ENCODE measurements at places on chromosomes 4 and X.
A peak's percentile ranks its signal among the peaks of the same experiment; 100 is the strongest.

DNA sequence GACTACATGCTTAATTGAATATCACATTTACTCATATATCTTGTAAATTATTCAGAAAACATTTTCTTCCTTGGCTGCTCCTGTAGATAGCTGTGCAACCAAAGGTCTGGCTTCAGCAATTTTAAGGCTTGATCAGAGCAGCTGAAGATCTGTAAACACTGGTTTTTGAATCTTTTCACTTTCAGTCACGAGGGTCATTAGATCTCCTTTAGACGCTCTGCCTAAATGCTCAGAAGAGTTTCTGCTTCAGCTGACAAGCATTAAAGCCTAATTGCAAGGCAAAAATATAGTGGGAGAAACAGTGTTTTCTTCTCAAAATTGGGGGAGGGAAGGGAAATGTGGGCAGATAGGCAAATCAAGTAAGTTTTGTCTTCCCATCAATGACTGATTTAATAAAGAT is 25.7 kb downstream of the TRPC5 start:
- DNase-seq: no peak

DNA sequence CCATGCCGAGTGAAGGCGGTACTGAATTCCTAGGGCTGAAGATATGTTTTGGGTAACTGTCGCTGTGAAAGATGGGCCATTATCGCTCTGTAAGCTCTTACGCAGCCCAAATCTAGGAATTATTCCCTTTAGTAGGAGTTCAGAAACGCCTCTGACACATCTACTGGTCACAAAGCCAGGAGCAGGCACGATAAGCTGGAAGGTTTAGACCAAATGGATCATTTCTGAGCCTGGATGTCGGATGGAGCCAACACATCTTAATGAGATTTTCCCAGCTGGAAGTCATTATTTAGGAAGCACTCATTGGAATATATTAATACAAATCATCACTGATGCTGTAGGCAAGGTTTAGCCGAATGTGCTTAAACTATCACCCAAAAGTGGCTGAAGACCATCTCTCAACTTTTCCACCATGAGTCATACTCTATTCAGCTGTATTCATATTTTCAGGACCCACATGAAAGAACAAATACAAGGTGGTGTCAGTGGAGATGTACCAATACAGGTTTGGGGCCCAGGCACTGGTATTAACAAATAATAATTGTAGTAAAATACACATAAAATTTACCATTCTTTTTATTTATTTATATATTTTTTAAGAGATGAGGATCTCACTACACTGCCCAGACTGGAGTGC is 34.2 kb upstream of the ATRX start:
- DNase-seq: no peak

DNA sequence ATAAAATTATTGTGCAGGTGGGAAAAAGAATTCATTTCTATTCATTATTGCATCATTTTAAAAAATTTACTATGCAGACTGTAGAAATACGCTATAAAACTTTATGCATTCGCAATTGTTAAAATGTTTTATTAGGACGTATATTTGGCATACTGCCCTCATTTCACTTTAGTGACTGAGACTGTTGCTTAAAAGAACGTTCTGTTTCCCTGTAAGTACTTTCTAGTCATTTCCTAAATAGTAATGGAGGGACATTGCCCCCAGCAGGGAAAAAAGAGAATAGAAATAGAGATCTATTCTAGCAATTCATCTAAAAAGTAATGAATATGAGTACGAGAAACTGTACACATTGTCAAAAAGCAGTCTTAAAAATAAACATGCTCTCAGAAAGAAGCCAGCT is 1295.8 kb upstream of the TENM3 start:
- peak; percentile 42 for DNase-seq

DNA sequence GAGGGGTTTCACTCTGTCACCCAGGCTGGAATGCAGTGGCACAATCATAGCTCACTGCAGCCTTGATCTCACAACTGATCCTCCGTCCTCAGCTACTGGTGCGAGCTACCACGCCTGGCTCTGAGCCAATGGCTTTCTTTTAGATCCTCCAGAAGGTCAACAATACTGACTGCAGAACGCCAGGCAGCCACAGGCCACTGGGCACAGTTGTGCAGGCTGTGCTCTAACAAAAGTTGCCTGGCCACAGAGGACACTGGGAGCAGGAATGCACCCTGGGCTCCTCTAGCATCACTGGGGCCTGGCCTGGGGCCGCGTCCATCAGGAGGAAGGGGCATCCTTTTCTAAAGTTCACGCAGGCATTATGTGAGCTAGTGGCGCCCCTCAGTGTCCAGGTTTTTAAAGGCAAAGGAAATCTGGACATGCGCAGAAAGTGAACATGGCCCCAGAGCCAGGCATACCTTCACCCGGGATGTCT is 14.9 kb upstream of the PORCN start:
- peak; percentile 35 for DNase-seq

GRCh38 chrX:130340271-130340670 is 552 bp downstream of the SLC25A14 start:
- DNase-seq: peak; percentile 8

GRCh38 chrX:135213200-135213844 is 38.5 kb upstream of the ETDA start:
- DNase-seq: no peak

- no peak for DNase-seq
Observed at GRCh38 chr4:2932321-2932950, 30.8 kb downstream of the NOP14 start.

GRCh38 chrX:53190363-53190960 is 34.5 kb downstream of the KDM5C start:
- peak; percentile 15 for DNase-seq

DNA sequence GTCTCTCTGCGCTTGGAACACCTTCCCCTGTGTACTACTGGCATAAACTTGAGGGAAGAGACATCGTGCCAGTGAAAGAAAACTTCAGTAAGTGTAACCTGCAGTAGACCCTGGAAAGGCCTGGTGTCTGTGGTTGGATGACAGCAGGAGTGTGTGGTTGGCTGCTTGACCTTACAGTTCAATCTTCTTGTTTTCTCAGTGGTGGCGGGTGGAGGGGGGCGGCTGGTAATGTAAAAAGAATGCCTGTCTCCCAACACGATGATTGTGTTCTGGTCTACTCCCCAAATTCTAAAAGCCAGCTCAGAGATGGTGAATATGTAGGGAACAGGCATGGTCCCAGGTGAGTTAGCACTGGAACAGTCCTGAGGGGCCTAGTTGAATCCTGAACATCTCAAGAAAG is 18.6 kb downstream of the PSMD10 start:
- DNase-seq: peak; percentile 84

- DNase-seq: no peak
Observed at GRCh38 chr4:188975271-188975670, 836.0 kb downstream of the TRIML1 start.

GRCh38 chr4:6343939-6344408 is 74.3 kb downstream of the WFS1 start:
- DNase-seq: peak; percentile 84

DNA sequence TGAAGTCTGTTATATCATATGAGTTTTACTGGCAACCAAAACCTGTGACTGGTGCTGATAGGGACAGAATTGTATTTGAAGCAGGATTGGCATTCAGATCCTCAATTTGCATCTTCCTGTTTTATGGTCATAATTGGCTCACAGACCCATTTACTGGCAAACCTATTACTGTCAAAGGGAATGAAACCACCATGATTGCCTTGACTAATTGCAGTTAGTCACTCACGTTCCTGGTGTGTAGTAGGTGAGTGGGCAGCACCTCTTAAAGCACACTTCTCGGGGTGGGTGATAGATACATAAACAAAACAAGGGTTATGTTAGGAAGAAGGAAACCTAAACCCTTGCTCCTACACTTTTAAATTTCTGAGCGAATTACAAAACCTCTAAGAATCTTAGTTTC is 81.0 kb downstream of the PPEF2 start:
- no peak for DNase-seq

GRCh38 chr4:6491235-6491634 is 18.8 kb upstream of the PPP2R2C start:
- DNase-seq: no peak

- peak; percentile 15 for DNase-seq
Observed at GRCh38 chr4:39808231-39808749, 110.4 kb downstream of the UBE2K start.

- DNase-seq: no peak
Observed at GRCh38 chr4:122865425-122865824, 38.8 kb downstream of the FGF2 start.

- no peak for DNase-seq
Observed at GRCh38 chr4:105652286-105652888, 56.1 kb downstream of the INTS12 start.

DNA sequence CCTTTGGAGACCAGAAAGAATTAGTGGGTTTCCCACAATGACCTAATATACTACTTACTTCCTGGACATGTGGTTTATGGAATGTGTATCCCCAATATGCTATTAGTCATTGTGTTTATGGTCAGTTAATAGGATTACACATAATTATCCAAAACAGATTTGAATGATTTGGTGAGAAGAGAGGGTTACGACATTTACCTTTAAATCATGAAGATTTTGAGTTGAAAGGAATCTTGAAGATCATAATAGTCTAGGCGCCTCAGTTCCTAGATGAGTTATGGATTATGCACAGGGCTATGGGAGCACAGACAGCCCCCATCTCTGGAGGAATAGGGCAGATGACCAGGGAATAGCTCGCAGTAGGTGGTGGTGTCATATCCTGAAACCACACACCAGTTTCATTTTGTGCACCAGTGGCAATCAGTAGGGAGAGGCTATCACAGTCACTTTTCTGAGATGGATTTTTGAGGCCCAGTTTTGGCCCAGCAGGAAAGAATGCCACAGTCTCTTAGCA is 61.3 kb downstream of the SEPTIN11 start:
- peak; percentile 81 for DNase-seq

DNA sequence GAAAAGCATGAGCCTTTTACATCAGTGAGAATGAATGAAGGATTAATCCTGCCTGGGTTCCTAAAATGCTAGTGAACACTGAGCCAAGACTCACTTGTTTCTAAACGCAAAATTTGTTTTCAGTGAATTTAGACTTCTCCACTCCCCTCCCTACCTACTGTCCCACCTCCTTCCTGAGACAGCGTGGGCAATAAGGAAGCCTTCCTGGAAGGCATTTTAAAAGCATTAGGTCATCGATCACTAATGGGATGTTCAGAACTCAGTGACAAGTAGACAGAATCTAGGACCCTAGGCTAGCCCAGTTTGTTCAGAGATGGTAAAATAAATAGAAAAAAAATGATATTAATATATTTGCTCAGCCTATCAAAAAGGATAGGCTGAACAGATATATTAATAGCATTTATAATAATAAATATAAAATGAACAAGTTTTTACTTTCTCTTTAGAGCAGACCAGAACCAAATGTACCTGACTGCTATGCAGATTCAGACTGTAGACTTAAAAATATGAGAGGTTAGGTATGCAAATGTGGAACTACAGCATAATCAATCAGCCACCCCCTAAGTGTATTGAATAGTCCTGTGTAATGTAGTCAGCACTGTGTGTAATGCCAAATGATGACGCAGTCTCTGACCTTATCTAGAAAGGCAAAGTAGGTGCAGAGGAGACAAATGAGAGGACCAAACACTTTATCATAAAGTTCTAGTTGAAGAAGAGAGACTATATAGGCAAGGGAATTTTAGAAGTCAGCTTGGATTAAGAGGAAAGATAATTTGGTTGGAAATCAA is 331.1 kb downstream of the GPAT3 start:
- peak; percentile 29 for DNase-seq

- no peak for DNase-seq
Observed at GRCh38 chr4:55546506-55546755, 278 bp downstream of the CLOCK start.

GRCh38 chr4:104490096-104490769 is 4.5 kb downstream of the CXXC4 start:
- DNase-seq: no peak

DNA sequence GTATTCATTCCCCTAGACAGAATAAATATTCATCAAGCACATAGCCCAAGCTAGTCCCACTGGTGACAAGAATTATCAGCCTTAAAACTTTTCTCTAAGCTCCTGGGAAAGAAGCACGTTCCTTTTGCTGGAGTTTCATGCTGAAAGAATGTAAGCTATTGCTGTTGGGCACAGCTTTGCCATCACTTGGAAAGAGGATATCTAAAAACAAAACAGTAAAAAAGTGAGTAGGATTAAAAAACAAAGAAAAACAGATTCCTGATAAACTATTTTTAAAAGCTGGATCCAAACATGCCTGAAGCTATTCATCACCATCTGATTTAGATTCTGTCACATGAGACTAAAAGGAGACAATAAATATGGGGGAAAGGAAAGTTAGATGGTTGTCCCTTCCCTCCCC is 176.8 kb downstream of the SCFD2 start:
- DNase-seq: peak; percentile 79

GRCh38 chr4:153259661-153260060 is 55.4 kb downstream of the TRIM2 start:
- no peak for DNase-seq

- DNase-seq: peak; percentile 41
Observed at GRCh38 chrX:153782313-153782712, 1.5 kb downstream of the SRPK3 start.

- DNase-seq: no peak
Observed at GRCh38 chr4:140140566-140140965, 13.4 kb downstream of the MAML3 start.

DNA sequence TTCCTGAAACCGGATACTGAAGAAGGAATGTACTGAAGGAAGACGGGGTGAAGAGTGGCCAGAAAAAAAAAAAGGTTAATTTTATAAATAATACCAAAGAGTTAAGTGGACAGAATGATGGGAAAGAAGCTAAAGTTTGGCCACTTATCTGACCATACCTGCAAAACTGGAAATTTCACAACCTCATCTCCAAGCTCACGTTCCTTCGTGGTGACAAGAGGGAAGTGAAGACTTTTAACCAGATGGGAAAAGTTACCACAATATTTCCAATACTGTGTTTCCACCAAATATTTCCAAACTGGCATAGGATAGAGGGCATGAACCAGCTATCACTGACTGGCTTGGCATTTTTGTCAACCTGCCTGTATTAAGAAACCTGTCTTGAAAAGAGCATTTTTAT is 56.4 kb downstream of the MAML3 start:
- no peak for DNase-seq

GRCh38 chr4:80608281-80608980 is 272.9 kb downstream of the CFAP299 start:
- DNase-seq: no peak

GRCh38 chr4:24056289-24056688 is 166.4 kb upstream of the PPARGC1A start:
- no peak for DNase-seq

- DNase-seq: no peak
Observed at GRCh38 chr4:99893839-99894160, 427 bp downstream of the LAMTOR3 start.

- peak; percentile 76 for DNase-seq
Observed at GRCh38 chr4:15164571-15164970, 162.3 kb downstream of the CPEB2 start.

- peak; percentile 64 for DNase-seq
Observed at GRCh38 chrX:76253432-76253831, 80.6 kb downstream of the PBDC1 start.

GRCh38 chr4:109683621-109684253 is 19.5 kb downstream of the CASP6 start:
- DNase-seq: no peak

DNA sequence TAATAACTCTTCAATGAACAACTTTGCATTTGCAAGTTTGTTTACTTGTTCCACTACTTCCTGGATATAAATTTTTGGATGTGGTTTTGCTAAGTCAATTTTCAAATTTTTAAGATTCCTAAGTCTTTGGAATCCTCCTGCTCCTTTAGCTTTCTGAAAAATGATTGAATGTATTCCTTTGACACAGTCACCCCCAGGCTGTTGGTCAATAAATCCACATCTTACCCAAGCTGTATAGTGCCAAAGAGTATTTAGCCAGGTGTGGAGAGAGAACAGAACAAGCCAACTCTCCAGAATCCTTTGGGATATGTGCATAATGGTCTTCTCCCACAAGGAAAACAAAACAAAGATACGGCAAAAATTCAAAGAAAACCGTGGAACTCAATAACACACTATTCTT is 56.9 kb upstream of the INTU start:
- peak; percentile 11 for DNase-seq

Data from M059J (cell line).